ENCODE measurements at places on chromosomes 1 and 21. TPM values are rescaled to one million over a fixed set of nuclear protein-coding genes. Genes with fewer than 3 reads are reported as not detected.
A peak's percentile ranks its signal among the peaks of the same experiment; 100 is the strongest.

LCK gene
- not detected for total RNA-seq

DNA sequence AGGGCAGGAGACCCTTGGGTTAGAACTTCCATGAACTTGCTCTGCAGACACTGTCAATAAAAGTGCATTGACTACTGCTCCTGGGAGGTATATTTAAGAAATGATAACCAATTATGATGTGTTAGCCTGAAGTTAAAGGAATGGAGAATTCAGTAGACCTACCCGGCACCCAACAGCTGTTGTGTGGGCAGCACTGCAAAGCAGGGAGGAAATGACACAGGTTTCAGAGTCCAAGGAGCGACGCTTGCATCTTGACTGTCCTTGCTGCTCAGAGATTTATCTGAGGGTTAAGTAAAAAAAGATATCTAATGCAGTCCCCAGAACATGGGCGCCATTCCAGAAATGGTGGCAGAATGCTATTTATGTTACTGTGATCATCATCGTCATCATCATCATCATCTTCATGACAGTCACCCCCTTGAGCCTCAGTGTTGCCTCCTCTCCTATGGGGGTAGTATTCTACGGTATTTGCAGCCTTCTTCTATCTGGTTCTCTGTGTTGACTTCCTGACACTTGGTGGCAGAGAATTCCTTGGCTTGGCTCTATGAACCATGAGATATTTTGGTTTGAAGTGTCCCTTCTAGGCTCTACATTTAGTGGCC, 225.9 kb downstream of the KAZN start:
- DNase-seq: no peak

- DNase-seq: no peak
Measured at GRCh38 chr1:220226752-220227151, 45.5 kb downstream of the RAB3GAP2 start.

GRCh38 chr1:7589080-7589735, 181.9 kb upstream of the VAMP3 start:
- no peak for DNase-seq

SPATA1 gene
- total RNA-seq: 0.93 TPM

LCE2B gene
- not detected for total RNA-seq

DNA sequence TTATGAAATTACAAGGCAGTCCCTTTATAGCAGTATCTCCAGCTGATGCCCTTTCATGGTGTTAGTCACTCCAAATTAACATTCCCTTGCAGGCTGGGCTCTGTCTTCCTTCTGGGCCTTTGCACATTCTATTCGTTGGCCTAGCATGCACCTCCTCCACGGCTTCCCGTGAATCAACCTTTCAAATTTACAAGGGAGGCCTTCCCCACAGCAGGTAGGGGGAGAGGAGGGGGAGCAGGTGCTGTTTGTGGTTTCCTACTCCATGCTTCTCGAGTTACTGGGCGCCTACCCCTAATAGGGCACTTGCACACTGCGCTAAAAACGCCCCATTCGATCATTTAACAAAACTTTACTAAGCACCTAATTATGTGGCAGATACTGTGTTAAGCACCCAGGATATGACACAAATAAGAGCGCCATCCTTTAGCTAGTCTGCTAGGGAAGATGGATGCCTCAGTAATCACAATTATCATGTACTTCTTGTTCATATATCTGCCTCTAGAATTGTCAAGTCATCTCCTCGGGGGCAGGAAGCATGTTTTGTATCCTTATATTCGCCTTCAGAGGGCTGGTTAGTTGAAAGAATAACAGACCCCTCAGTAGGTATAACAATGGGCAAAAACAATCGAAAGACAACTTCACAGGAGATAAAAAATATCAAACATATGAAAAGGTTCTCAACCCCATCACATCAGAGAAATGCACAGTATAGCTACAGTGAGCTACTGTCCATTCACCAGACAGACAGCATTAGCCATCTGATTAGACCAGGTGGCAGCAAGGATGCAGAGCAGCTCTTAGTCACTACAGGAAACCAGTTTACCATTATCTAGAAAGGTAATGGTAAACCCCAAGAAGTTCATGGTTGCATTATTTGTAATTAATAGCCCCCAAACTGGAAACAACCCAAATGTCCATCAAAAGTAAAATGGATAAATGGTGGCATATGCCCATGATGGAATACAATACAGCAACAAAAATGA, 1.7 kb upstream of the ADAR start:
- peak; percentile 44 for DNase-seq

RBBP4 gene
- total RNA-seq: 94.1 TPM

- peak; percentile 98 for DNase-seq
Measured at GRCh38 chr1:151945725-151946722, 36.7 kb upstream of the THEM4 start.

DNA sequence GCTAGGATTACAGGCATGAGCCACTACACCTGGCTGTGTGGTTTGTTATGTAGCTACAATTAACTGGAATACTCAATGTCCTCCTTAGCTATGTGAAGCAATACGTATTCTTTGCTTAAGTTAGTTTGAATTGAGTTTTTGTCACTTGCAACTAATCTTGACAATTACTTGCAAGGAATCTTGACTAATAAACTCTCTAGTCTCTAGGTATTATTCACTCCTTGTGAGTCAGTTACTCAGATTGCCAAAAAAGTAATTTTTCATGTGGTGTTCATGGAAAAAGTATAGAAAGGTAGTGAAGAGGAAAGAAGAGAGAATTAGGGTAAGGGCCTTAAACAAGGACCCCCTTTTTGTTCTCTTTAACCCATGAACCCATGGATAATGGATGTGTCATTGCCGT, 7.6 kb upstream of the SNX27 start:
- DNase-seq: no peak

S100B gene
- 374 TPM for total RNA-seq

GRCh38 chr1:4694492-4694891, 40.1 kb downstream of the AJAP1 start:
- no peak for DNase-seq

PALMD gene
- 0.40 TPM for total RNA-seq

- no peak for DNase-seq
Measured at GRCh38 chr1:153697191-153698019, 18.9 kb downstream of the NPR1 start.

DNA sequence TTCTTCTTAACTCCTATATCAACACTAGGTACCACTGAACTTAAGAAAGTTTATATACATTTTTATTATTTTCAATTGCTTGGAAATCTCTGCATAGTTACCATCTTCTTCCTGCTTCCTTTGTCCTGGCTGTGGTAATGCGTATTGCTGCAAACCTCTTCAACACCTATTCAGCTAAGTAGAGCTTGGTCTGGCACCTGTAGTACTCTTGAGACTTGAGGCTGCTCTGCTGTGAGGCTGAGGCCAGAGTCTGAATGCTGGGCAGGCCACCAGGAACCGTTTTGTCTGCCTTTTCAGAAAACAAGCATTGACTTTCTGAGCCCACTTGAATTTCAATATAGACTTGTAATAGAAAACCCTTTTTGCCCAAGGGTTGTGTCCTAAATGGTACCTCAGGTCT, 52.0 kb upstream of the RGS2 start:
- no peak for DNase-seq

BEND5 gene
- not detected for total RNA-seq

- DNase-seq: no peak
Measured at GRCh38 chr21:15255261-15255660, 190.5 kb upstream of the NRIP1 start.

- DNase-seq: no peak
Measured at GRCh38 chr21:34498623-34499022, 13.4 kb downstream of the KCNE1 start.

DNA sequence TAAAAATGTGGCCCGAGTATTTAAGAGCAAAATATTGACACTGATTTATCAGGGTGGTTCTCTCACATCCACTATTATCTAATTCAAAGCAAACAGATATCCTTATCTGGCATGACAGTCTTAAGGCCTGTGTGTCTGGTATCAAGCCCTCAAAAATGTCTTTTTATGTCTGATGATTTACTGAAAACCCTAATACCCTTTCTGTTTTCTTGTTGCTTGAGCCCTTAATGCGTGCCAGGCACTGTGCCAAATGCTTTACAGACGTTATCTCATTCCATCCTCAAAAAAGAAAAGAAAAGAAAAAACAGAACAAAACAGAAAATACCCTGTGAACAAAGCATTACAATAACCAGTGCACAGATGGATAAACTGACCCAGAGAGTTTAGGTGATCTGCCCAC, 5.7 kb downstream of the DUSP23 start:
- DNase-seq: no peak

- DNase-seq: peak; percentile 79
Measured at GRCh38 chr1:205273551-205273982, 45.8 kb downstream of the TMCC2 start.

ASAP3 gene
- total RNA-seq: 7.0 TPM

DNA sequence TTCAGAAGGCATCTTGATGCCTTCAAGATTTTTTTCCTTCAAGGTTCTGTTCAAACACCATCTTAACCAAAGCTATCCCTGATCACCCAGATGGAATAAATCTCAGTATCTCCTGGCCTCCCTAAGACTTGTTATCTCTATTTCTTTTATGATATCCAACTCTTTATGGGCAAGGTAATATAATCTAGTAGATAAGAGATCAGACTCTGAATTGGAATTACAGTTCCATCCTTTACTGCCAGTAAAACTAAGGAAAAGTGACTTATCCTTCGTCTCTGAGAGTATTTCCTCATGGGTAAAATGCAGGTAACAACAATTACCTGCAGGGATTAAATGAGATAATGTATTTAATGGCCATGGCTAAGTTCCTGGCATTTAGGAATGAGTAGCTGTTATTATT, 445.0 kb upstream of the DAB1 start:
- DNase-seq: no peak

GRCh38 chr1:177948336-177948972, 21.4 kb downstream of the SEC16B start:
- peak; percentile 78 for DNase-seq

DNA sequence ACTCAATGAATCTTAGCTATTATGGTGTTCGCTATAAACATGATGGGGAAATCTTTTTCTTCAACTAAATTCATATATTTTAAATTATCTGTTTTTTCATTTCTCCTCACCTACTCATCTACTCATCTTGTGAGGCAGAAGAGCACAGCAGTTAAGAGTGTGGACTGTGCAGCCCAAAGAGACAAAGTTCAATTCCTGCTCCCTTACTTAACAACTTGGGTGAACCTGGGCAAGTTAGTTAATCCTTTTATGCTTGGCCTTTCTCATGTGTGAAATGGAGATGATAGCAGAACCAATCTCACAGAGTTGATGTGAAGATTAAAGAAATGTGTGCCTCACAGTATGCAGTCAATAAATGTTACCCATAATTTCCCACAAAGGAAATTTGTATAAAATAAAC, 168.2 kb downstream of the GPATCH2 start:
- no peak for DNase-seq

DNA sequence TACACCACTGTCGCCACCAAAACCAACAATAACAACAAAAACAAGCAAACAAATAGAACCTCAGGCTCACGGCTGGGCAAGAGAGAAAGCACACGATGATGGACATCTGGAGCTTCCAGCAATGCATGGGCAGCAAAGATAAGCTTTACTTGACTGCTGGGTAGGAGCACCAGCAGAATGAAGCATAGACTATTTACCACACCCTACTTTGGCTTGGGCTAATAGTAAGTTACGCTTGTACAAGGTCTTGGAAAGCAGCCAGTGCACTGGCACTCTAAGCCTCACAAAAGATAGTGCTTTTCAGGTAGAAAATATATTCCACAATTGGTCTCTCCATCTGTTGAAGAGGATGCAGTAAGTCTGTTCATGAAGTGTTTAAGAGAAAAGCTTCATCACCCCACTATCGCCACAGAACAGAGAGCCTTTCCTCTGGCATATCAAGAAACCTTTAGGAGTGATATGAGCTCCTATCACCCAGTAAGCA, 13.6 kb downstream of the ADIPOR1 start:
- no peak for DNase-seq

GRCh38 chr21:27814226-27814625, 847.3 kb upstream of the ADAMTS5 start:
- no peak for DNase-seq

DNA sequence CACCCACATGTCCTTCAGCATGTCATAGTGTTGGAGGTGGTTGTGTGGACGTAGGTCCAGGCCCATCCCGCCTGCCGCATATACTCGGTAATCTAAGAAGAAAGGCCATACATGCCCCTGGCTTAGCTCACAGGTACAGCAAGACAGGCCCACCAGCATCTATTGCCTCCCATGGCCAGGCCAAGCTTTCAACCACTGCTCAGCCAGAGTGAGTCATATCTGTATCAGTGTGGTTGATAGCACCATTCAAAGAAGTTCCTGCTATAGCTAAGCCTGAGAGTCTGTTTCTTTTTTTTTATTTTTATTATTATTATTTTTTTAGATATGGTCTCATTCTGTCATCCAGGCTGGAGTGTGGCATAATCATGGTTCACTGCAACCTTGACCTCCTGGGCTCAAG, 17.0 kb downstream of the KLHDC8A start:
- no peak for DNase-seq

PRRX1 gene
- 0.13 TPM for total RNA-seq

DNA sequence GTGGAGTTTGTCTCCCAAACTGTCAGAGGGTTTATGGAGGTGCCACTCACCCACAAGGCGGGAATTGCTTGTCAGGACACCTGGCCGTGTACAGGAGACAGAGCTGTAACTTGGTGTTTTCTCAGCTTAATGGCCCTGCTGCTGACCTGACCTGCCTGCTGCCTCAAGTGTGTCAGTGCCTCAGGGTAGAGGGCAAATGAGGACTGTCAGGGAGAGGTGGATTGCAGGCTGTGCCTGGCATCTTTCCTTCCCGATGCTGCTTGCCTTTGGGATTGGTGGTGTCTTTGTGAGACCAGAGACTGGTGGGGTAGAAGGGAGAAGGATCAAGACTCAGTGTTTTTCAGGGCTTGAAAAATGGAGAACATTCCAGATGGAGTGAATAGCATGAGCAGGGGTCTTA, 31.4 kb downstream of the TMEM53 start:
- no peak for DNase-seq

- DNase-seq: peak; percentile 21
Measured at GRCh38 chr21:23574932-23575331, 2032.3 kb downstream of the MRPL39 start.

DNA sequence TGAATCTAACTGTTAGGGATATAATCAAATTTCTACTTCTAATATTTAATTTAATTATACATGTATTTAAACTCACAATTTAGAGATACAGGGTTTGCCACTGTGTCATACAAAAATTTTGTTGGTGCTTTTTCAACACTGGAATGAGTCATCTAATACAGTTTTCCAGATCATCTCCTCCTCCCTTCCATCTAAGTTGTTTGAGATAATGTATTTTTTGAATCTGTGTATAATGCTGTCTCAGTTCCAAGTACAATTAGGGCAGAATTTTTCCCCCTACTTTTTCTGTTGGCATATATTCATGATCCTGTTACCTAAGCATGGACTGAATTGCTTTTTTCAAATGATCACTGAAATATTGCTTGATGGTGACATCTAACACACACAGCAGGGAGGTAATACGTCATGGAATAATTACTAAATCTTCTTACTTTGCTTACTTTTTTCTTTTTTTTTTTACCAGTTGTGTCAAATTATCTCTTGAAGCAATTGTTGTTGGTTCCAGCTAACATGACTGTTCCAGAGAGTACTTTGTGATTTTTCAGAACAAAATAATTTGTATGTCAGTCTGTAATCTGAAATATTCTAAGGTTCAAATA, 146.0 kb downstream of the MAGI3 start:
- no peak for DNase-seq

GCSAML gene
- total RNA-seq: 0.32 TPM

- DNase-seq: no peak
Measured at GRCh38 chr1:83547901-83548300, 451.0 kb downstream of the TTLL7 start.

Data from SK-MEL-5 (cell line).